ENCODE measurements at places on chromosomes 12 and 14.

GRCh38 chr14:93720076-93720815, 68.0 kb downstream of the PRIMA1 start:
- no peak for DNase-seq

- no peak for DNase-seq
These were observed 20.1 kb downstream of the APOBEC1 start for GRCh38 chr12:7645395-7646177.

DNA sequence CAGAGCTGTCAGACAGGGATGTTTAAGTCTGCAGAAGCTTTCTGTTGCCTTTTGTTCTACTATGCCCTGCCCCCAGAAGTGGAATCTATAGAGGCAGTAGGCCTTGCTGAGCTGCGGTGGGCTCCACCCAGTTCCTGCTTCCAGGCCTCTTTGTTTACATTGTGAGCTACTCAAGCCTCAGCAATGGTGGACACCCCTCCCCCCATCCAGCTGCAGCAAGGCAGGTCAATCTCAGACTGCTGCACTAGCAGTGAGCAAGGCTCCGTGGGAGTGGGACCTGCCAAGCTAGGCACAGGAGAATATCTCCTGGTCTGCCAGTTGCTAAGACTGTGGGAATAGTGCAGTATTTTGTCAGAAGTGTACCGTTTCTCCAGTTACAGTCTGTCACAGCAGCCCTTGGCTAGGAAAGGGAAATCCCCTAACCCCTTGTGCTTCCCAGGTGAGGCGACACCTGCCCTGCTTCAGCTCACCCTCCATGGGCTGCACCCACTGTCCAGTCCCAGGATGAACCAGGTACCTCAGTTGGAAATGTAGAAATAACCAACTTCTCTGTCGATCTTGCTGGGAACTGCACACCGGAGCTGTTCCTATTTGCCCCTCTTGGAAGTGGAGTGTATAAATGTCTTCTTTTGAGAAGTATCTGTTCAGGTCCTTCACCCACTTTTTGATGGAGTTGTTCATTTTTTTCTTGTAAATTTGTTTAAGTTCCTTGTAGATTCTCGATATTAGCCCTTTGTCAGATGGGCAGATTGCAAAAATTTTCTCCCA, 213.5 kb upstream of the SLC38A2 start:
- peak; percentile 22 for DNase-seq

DNA sequence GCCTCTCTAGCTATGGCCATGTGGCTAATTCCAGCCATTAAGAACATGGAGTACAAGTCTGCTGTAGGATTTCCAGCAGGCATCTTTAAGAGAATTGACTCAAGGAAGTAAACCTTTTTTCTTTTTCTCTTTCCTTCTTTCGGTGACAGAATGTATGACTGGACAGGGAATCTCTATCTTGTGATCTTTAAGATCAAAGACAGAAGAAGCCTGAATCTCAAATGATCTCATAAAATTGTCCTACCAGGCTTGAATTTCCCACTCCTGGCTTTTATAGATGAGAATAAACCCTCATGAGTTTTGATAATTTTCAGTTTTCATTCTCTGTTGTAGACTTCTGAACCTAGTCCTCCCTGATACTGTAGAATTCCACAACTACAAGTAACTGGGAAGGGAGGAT, 11.4 kb downstream of the DUSP6 start:
- no peak for DNase-seq

- DNase-seq = no peak
These were observed 412.8 kb upstream of the TBX3 start for GRCh38 chr12:115096588-115097397.

GRCh38 chr14:30698463-30698862, 76.3 kb downstream of the SCFD1 start:
- DNase-seq = no peak

DNA sequence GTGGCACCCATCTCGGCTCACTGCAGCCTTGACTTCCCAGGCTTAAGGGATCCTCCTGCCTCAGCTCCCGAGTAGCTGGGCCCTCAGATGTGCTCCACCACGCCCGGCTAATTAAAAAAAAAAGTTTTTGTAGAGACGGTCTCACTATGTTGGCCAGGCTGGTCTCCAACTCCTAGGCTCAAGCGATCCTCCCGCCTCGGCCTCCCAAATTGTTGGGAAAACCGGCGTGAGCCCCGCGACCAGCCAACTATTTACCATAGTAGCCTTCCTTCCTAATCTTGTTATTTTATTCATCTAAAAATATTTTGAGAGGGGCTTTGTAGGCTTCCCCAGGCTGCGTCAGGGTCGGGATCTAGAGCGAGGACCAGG, 25.4 kb upstream of the YY1 start:
- DNase-seq = no peak

DNA sequence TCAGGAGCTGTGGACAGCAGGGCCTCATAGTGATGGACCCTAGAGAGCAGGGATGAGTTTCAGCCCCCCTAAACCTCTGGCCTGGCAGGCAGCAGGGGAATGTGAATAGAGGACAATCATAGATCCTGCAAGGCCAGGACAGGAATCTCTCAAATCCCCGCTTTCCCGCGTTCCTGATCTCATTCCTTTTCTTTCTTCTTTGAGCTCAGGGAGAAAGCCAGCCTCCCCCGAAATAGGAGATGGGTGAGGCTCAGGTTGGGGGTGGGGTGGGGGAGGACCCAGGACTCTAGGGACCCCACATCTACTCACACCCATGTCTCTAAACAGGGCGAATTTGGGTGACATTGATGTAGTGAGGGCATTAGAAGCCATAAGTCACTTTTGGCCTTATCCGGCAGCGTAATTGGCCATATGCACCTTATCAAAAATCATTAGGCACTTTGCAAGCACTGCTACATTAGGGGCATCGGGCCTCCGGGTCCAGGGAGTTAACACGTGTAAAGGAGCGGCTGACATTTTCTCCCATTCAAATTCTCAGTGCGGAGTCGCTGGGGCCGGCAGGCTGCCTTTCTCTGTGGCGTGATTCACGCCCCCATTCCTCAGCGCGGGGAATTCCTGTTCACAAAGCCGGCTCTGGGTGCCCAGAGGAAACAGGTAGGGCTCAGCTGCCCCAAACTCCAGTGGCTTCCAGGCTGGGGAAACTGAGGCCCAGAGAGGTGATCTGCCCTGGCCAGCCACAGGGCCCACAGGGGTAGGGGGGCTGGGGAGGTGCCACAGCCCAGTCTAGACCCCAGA, 1.5 kb downstream of the LHX5 start:
- DNase-seq = no peak

- DNase-seq = no peak
These were observed 379.8 kb downstream of the DPF3 start for GRCh38 chr14:72513965-72514659.

- DNase-seq = no peak
These were observed 45.1 kb downstream of the MYF5 start for GRCh38 chr12:80761838-80762237.

- DNase-seq = no peak
These were observed 32.0 kb upstream of the SEL1L start for GRCh38 chr14:81565441-81566290.

DNA sequence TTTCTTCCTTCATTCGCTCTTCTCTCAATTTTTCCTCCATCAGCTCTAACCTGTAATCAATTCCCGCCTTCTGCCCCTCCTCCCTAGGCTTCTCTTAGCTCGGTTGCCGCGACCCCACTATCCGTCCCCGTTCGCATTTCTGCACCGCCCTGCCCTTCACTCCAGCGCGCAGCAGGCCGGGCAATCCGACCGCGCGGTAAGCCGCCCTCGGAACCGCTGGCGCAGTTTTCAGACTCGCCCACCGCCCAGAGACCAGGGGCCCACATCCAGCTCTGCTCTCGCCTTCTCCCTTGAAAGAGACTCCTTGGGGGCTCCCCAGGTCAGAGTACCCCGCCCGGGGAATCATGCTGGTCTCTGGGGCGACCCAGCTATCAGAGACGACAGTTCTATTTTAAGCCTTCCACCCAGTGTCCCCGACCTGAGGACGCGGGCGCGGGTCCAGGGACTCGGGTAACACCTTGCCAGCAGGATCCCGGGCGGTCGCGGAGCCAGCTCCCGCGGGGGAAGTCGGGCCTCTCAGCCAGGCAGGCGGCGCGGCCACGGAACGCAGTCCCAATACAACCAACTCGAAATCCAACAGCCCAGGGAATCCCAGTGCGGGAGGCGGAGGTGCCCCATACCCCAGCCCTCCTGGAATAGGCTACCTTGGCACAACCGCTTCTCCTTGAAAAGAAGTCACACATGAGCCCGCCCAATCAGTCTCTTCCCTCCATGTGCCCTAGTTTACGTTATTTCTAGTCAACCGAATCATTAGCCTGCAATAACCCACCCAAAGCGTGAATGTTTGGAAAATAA, 5.7 kb upstream of the SLC38A4 start:
- DNase-seq = no peak

Data from GM12864 (cell line).